ENCODE measurements at places on chromosomes 7 and 10.

DNA sequence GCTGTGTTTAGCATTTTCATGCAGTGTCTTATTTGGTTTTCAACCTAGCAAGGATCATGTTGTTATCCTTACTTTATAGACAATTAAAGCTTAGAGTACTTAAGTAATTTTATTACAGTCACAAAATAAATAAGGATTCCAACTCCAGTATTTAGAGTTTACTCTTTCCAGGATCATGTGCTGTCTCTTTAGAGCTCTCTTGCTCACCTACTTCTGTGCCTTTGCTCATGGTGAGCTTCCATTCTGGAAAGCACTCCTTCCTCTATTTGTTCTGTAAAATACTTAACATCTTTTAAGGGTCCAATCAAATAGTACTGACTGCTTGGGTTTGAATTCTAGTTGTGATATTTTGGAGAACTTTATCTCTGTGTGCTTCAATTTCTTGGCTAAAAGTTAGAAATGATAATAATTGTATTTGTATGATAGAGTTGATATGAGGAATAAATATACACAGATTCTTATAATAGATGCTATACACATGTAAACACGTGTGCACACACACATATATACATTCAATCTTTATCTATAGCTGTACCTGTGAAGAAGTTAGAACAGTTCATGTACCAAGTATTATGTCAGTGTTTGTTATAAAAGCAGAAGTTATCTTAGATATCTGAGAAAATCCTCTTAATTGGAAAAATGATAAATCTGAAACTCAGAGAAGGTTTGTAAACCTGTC lies 18.2 kb upstream of the CALCR start:
- DNase-seq = no peak

GRCh38 chr7:26441611-26442277 lies 150.1 kb downstream of the SNX10 start:
- DNase-seq = no peak

- DNase-seq = no peak
These were observed 319 bp upstream of the GATA3 start for GRCh38 chr10:8054244-8054493.

DNA sequence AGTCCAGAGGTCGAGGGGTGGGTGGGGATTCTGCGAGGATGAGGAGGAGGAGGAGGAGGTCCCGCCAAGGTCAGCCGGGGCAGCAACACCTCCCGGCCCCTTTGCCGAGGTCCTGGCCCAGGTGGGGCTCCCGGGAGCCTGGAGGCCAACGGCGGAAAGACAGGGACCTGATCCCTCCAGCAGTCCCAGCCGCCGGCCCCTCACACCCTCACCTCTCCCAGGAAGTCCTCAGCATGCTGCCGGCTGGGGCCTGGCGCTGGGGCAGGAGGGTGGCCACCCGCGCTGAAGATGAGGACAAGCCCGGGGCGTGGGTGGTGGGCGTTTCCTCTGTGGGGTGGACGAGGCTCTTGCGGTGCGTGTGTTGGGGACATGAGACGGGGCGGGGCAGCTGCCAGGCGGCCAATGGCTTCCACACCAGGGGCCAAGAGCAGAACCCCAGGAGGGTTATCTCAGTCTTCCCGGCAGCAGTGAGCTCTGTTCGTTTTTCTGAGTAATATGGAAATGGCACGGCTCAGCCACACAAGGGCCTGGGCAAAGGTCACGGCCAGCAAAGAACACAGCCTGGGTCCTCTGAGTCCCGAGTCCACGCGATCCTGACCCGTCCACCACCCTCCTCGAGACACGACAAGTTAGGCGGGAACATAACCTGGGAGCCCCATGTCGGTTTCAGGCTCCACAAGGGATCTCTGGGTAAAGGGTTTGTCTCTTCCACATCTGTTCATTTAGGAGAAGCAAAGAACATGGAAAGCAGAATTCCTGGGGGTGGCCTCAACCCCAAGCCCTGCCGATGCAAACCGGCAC lies 82.9 kb upstream of the PDGFA start:
- no peak for DNase-seq

DNA sequence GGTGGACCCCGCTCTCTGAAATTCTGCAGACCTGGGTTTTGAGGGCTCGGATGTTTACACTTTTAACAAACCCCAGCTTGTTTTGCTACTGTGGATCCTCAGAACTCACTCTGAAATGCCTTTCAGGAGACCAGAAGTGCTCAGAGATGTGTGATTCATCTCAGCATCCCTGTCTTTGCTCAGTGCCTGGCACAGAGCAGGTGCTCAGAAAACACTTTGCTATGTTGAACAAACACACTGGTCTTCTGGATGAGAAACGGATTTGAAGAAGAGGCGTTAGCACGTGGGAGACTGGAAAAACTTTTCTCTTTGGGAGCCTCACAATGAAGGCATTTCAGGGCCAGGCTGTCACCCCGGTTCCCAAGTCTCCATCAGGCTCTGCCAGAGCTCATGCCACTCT lies 53.3 kb downstream of the SH3PXD2A start:
- DNase-seq = no peak

DNA sequence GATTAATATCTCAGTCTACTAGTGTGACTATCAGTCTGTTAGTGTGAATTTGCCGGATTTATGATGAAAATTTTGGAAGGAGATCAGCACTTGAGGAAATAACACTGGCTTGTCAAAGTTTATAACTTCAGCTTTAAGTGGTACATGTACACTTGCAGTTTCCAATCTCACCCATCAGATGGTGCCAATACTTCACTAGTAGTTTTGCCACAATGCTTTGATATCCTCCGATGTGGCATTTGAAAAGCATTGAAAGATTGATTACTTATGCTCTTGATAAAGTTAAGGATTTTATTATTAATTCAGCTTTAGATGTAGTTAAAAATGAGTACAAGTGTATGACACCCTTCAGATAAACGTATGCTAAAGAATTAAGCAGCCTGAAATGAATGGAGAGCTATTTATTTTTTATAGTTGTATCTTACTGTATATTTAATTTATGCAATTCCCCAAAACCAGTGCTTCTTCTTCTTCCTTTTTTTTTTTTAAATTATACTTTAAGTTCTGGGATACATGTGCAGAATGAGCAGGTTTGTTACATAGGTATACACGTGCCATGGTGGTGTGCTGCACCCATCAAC lies 98.2 kb downstream of the ANLN start:
- no peak for DNase-seq

- no peak for DNase-seq
These were observed 161.7 kb downstream of the HTR7 start for GRCh38 chr10:90695915-90696676.

DNA sequence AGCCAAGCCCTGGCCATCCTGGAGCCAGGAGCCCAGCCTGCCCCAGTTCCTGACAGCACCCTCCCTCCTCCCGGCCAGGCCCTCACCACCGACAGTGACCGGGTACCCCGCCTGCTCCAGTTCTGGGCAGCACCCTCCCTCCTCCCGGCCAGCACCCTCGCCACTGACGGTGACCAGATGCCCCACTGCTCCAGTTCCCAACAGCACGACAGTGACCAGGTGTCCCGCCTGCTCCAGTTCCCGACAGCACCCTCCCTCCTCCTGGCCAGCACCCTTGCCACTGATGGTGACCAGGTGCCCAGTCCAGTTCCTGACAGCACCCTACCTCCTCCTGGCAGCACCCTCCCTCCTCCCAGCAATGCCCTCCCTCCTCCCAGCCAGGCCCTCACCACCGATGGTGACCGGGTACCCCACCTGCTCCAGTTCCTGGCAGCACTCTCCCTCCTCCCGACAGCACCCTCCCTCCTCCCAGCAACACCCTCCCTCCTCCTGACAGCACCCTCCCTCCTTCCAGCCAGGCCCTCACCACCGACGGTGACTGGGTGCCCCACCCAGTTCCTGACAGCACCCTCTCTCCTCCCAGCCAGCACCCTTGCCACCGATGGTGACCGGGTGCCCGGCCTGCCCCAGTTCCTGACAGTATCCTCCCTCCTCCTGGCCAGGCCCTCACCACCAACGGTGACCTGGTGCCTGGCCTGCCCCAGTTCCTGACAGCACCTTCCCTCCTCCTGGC lies 40.3 kb downstream of the VIPR2 start:
- no peak for DNase-seq

DNA sequence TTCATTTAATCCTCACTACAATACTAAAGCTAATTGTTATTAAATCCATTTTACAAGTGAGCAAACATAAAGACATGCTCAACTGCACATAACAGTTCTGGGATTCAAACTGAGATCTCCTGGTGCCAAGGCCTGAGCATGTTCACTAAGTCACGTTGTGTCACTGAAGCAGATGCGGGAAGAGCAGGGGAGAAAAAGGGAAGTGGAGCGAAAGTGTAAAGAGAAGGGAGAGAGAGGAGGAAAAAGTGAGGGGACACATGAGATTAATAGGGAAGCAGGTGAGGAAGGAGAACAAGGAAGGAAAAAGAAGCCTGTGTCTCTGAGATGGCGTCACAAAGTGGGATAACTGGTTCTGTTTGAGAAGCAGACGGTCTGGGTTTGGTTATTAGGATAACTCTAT lies 38.9 kb upstream of the KAT6B start:
- DNase-seq = no peak

- DNase-seq = no peak
These were observed 5.5 kb downstream of the SGCE start for GRCh38 chr7:94650147-94651051.

GRCh38 chr10:33412241-33412640 lies 77.8 kb upstream of the NRP1 start:
- DNase-seq = no peak

DNA sequence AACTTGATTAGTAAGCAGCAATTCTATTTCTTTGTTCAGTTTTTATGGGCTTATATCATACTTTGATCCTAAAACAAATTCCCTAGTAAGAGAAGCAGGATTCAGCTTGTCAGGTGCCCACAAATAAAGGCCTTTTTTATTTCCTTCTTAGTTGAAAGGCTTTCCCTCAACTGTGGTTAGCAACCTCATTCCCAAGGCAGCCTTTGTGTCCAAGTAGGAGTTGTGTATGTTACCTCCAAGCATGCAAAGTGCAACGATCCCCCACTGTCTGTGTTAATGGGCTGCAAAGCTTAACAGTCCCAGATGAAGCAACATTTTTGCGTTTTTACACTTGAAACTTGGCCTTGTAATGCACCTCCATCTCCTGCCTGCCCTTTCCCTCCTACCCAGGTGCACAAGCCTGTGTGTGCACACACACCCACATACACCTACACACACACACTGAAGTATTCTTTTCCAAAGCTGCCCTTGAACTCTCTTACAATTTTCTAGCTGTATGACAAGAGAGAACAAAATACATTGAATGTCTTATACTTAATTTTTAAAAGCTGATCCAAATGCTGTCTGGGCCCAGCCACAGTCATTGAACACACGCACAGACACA lies 278.2 kb downstream of the SNX13 start:
- DNase-seq = no peak

GRCh38 chr7:511476-512145 lies 8.0 kb downstream of the PDGFA start:
- DNase-seq = no peak

GRCh38 chr10:94376865-94377264 lies 14.1 kb upstream of the NOC3L start:
- no peak for DNase-seq

GRCh38 chr7:25098096-25099046 lies 26.7 kb downstream of the CYCS start:
- no peak for DNase-seq

- DNase-seq = no peak
These were observed 98.7 kb downstream of the PROSER2 start for GRCh38 chr10:11921800-11922392.

- no peak for DNase-seq
These were observed 487.0 kb upstream of the SEMA3D start for GRCh38 chr7:85673876-85674275.

GRCh38 chr10:12051241-12051640 lies 8.6 kb upstream of the UPF2 start:
- no peak for DNase-seq

GRCh38 chr7:44765579-44766415 lies 17.1 kb downstream of the ZMIZ2 start:
- no peak for DNase-seq

DNA sequence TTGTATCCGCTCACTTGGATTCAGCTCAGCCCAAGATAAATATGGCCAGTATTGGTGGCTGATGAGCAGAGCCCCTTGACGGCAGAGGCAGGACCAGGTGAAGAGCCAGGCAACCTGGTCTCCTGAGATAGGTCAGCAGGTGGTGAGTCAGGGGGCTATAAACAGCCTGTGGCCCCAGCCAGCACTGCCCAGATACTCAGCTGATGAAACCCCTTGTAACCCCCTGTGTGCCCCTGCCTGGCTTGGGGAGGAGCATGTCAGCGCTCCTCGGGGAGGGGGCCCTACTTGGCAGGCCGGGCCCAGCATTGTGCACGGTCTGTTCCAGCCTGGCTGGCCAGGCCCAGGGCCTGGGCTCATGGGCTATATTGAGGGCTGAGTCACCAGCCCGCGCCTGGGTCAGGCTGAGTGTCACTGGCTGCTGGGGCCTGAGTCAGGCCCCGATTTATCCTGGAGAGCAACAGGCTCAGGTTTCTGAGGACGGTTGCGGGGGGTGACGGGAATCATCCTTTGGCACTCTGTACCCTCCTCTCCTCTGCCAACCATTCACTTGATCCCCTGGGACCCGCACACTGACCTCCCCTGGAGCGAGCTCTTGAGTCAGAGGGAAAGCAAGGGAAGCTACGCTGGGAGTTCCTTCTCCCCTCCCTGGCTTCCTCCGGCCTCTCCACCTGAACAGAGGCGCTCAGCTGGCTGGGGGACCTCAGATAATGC lies 2.8 kb upstream of the FLNC start:
- no peak for DNase-seq

DNA sequence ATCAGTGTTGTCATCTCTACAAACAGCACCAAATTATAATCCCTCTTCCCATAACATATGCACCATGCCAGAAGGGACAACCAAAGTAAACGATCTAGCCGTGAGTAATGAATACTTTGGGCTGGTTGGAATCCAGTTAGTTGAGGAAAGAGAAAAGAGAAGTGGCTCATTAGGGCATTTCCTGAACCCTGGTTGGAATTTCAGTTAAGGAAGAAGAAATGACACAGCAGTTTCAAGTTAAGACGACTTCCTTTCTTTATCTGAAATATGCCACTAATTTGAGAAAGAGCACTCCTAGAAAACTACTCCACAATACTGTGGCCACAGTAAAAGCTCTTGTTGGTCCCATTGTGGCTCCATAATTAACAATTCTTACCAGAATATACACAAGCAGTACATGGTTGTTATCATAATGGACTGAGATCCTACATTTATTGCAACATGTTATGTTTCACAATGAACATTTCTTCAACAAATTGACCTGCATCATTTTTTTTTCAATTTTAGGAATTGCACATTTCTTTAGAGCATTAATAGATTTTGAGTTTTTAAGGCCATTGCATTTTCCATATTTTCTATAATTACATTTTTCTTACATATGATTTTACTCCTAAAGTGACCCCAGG lies at the start of gene TFEC:
TSS of gene TFEC (minus strand) at position 113 of the 626 bp plus-strand sequence. CDS start 46,322 bp downstream, outside the sequence.
- no peak for DNase-seq

Data from cortex of kidney (tissue), 1 donor.